ENCODE measurements at places on chromosomes 7 and 10.
A peak's percentile ranks its signal among the peaks of the same experiment; 100 is the strongest.

- no peak for DNase-seq
Measured at GRCh38 chr7:153245809-153246208, 486.3 kb downstream of the ACTR3B start.

- no peak for DNase-seq
Measured at GRCh38 chr10:78348411-78349164, 314.9 kb downstream of the RPS24 start.

DNA sequence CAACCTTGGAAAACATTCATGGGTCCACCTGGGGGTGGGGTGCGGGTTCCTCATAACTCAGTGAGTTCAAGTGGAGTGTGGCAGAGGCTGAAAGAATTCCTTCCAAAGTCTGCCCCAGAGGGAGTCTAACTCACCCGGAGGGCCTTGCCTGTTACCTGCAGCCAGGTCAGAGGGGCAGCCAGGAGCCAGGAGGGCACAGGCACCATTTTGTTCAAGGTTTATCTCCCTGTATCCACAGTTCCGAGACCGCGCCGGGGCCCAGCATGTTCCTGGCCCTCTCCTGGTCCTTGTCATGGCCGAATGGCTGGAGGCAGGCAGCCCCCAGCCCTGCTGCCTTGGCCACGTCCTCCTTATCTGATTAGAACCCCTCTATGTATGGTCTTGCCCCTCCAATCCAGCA, 11.4 kb upstream of the DOCK1 start:
- no peak for DNase-seq

DNA sequence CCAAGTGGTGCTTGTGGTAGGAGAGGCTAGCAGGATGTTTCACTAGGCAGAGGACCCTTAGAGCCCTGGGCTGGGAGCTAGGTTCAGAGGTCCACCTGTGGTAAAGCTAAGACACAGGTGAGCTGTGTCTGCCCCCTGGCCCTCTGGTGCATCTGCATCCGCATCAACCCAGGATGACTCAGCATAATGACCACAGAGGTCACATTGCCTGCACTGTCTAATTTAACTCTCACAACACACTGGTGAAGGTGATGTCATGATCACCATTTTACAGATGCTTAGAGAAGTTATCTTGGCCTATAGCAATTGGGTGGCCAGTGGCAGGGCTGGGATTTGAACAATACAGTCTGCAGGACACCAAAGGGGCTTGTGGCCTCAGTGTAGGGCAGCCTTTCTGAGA, 33.1 kb downstream of the HABP2 start:
- no peak for DNase-seq

- DNase-seq = no peak
Measured at GRCh38 chr7:41476460-41476803, 226.5 kb downstream of the INHBA start.

DNA sequence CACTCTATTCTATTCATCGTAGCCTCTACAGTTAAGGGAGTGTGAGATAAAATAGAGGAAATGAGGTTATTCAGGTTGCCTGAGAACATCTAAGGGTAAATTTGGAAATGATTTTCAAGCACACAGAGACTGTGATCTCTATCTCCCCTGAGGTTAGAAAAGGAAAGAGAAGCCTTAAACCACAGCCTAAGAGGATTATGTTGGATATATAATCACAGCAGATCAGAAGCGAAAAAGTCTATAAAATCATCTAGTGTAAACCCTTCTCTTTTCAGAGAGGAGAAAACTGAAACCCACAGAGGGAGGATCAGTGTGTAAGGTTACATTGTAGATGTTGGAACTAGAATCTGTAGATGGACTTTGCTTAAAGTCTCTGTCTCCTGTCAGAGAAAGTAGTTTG, 90.6 kb upstream of the SEMA3E start:
- no peak for DNase-seq

DNA sequence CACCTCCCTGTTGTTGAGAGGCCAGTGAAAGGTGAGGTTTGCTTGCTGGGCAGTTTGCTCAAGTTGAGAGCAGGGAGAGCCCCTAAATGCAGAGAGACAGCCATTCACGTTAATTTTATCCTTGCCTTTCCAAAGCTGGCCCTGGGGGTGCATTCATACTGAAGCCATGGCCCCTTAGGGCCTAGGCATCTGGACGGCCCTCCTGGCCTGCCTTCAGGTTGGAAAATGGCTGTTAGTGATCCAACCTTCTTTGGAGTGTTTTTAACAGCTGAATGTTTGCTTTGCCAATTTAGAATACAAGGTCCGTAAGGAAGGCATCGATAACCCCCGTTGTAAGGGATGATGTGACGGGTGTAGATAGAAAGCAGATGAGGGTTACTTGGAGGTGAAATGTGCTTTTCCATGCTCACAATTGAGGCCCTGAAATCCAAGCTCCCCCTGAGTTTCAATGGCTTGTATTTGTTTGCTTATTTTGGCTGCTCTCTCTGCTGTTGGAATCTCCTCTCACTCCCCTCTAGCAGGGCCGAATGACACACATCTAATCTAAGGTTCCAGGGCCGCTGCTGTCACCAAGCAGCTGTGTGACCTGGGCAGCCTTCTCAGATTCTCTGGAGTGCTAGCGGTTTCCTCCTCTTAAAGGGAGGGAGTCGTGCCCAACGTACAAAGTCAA, 171.6 kb upstream of the MKI67 start:
- DNase-seq = no peak

DNA sequence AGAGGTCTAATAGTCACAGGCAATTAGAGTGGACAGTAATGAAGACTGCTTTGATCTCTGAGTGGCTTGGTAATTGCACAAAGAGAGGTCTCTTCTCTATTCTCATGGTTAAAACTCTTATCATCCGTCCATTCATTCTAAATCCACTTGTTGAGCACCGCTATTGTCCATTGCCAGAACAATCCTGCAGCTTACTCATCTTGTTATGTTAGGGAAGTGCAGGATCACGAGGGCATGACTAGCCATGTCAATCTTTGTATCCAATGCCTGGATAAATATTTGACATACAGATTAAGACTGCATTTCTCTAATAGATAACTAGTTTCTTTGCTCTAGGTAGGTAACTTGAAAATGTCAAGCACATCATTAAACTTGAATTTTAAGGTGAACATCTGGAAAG, 14.9 kb downstream of the SFTPD start:
- DNase-seq = no peak

DNA sequence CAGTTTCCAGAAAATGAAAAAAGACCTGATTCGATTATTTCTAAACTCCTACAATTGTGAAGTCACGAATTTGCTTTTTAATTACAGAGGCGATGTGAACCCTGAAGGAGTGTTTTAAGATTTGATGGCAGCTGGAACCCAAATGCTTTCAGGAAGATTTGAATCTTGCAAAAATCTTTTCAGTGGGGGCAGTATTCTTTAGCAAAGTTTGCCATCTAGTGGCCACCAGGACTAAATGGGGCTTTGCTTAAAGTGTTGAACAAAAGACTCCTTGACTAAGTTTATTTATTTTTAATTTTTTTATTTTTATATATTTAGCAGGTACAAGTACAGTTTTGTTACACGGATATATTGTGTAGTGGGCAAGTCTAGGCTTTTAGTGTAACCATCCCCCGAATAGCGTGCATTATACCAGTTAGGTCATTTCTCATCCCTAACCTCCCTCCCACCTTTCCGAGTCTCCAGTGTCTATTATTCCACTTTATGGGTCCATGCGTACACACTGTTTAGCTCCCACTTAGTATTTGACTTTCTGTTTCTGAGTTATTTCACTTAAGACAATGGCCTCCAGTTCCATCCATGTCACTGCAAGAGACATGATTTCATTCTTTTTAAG, 98.8 kb downstream of the CACNB2 start:
- DNase-seq = no peak

DNA sequence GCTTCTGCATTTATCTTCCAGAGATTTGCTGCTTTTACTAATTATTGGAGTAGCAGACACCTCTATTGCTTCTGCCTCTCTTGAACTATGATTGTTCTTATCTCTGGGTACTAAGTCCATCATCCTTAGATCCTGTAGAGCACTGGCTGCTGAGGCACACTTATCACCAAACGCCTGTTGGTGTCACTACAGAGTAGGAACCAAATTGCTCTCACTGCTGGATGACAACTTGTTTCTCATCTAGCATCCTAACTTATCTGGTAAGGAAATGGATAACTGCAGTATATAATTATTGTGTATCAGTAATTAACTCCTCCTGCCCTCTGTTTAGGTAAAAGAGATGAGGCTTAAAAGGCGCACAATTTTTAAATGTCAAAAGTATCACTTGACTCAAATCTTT, 1059.4 kb downstream of the NRG3 start:
- DNase-seq = no peak

- no peak for DNase-seq
Measured at GRCh38 chr7:150908173-150908572, 55.9 kb downstream of the AOC1 start.

GRCh38 chr7:40714363-40715052, 579.7 kb downstream of the SUGCT start:
- no peak for DNase-seq

GRCh38 chr7:28330384-28331070, 81.8 kb upstream of the CREB5 start:
- no peak for DNase-seq

GRCh38 chr10:102418622-102419268, at the start of gene PSD:
PSD (minus strand) TSS chr10:102418785; CDS start chr10:102417038, 1,747 bp downstream.
- no peak for DNase-seq

DNA sequence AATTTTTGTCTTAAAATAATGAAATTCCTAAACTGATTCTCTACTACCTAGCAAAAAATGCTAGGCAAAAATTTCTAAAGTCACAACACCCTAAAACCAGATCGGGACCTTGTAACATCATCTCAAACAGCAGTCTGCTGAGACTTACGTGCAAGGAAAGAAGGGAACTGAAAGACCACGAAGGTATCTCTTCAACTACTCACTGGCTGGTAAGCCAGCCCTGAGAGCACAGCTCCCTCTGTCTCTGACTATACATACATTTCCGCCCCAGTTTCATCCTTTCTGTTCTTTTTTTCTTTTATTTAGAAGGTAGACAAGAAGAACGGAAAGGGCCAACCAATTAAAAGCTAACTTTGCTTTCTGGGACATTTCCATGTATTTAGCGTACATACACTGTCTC, 15.6 kb downstream of the SORCS1 start:
- DNase-seq = no peak

DNA sequence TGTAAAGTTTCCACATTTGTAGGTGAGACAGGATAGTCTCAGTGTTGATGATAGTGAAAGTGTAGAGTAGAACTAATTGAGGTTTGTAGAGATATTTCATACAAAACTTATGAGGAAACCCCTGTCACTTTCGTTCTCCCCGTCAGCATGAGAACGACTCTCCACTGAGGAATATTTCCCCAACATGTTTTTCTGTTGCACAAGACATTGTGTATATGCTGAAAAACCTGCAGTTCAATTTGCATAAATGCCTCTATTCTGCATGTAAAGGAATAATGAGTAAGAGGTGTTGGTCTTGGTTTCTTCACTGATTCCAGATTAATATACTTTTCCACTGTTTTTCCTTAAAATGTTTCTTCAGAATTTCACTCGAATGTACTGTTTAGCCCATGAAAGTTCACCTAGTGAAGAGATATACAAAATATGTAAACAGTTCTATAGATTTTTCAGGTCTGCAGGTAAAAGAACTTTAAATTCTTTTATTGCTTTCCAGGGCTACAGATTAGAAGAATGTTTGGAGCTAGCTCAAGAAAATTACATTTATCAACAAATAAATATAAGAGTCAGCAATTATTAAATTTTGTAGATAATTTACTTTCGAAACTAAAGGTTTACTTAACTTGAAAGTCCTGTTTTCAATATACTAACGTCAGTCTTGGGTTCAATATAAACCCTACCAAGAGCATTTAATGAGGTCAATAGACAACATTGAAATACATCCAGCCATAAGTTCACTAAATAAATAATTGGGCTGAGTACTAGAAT, 37.2 kb downstream of the HEPACAM2 start:
- DNase-seq = no peak

GRCh38 chr10:11986593-11987216, 55.9 kb downstream of the UPF2 start:
- peak; percentile 56 for DNase-seq

DNA sequence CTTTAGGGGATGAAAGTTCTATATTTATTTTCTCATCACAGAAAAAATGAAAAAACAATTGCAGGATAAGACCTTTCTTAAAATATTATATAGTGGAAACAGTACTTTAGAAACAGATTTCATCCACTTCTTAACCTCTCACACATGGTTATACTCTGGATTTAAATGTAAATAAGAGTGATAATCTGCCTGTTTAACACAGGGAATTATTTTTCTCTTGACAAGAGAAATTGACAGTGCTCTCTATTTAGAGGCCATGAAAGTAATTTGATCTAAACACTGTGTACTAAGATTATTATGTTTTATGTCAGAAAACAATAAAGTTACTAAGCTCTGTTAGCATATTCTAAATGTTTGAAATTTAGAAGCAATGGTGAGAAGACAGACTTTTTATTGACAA, 88.4 kb downstream of the PHF14 start:
- DNase-seq = no peak

DNA sequence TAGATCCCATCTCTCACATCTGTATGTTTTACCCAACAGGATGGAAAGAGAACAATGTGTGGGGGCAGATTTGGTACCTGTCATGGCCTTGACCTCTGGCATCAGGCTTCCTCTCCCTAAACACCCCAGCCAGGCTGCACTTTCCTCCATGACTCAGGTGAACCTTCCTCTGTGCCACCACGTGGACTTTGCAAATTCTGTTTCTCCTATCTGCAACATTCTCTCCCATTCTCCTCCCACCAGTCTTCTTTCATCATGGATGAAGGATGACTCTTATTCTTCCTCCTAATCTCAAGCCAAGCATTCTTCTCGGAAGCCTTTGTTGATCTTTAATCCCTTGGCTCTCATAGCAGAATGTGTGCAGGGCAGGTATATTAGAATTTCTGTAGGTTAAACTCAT, 355.4 kb downstream of the KCNMA1 start:
- no peak for DNase-seq

- no peak for DNase-seq
Measured at GRCh38 chr7:142280263-142280662, 22.4 kb upstream of the PRSS58 start.

DNA sequence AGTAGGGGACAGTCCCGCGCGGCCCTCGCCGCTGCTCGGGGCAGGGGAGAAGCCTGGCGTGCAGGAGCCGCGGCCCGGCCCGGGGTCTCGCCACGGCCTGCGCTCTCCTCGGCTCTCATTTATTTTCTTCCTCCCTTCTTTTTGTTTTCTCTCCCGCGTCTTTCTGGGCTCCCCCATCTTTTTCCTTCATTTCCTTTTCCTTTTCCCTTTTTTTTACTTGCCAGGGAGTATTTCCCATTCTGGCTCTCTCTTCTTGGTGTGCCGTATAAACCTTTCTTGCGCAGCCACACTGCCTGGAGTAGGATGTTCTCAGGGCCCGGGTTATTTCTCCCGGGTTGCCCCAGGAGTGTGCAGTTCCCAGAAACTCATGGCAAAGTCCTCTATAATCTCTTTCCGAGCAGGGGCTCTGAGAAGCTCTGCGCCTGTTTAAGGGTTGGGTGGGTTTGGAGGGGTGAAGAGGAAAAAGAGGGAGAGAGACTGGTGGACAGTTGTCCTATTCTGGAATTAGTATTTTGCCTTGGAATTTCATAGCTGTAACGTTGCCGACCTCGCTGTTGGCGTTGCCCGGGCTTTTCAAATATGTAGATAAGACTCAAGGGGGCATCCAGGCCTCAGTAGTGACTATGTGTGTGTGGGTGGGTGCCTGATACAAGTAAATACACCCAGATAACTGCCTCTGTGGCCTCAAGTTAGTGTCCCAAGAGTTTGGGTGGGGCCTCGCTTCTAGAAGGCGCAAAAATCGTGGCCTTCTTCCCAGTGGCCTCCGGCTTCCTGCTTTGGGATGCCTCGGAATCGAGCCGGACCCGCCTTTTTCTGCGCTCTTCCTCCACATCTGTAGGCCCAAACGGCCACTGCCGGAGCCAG, 4.3 kb upstream of the ZNF503 start:
- no peak for DNase-seq

GRCh38 chr7:84076219-84076618, 118.4 kb downstream of the SEMA3A start:
- no peak for DNase-seq

GRCh38 chr10:79090134-79090803, 21.5 kb downstream of the ZMIZ1 start:
- DNase-seq = no peak

All from T-helper 2 cell treated with Interferon-gamma antibody and Interleukin-4, amounts not matched to agents 5 μg/mL and 100 μg/mL, for 36 hours (primary cell).